ENCODE measurements at places on chromosomes 6 and 20.

DNA sequence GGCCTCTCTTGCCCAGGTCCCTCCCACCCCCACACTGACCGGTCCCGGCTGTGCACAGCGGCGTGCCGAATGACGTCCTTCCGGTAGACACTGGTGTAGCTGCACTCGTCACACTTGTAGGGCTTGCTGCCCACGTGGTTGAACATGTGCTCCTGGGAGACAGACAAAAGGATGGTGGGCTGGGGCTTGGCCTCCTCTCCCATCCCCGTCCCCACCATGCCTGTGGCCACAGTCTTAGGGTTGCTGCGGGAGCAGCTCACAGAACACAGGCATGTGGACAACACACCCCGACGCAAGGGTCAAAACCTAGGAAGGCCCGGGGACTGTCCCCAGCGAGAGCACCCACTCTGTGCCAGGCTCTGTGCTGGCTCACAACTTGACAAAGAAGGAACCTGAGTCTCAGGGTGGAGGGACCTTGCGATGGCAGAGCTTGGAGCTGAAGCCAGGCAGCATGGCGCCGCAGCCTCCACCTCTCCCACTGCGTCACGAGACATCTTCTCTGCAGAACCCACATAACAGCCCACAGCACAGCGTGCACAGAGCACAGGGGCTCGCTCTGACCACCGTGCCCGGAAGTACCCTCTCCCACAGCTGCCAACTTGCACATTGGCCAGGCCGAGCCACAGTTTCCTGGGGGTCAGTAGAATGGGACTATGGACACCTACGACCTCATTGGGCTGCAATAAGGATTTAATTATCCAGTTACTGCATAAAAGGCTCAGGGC, 9.8 kb downstream of the ZNF335 start:
- DNase-seq: no peak

GRCh38 chr6:142823256-142823902, 121.6 kb downstream of the HIVEP2 start:
- DNase-seq: no peak

DNA sequence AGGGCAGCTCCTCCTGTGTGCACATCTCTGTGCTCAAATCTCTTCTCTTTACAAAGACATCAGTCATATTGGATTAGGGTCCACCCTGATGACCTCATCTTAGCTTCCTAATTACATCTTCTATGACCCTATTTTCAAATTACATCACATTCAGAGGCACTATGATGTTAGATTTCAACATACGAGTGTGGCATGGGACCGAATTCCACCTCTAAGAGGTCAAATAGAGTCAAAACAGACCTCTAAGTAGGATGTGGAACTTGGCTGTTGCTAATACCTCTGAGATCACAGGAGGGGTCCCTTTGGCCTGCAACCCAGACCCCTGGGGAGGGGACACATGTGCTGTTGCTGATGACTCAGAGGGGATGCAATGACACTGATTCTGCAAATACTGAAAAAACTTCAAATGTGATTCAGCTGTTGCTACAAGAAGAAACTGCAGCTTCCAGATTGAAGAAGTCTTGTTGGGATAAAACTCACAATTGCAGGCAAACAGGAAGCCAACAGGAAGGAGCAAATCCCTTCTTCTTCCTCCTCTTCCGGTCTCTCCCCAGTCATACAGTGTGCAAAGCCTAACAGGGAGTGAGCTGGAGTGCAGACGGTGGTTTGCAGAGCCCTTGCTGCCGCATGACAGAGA, 216.2 kb downstream of the MYLK4 start:
- no peak for DNase-seq

GRCh38 chr20:46057856-46058598, 29.0 kb downstream of the SLC12A5 start:
- peak; percentile 11 for DNase-seq

- no peak for DNase-seq
Measured at GRCh38 chr6:157185986-157186385, 137.3 kb downstream of the TMEM242 start.

DNA sequence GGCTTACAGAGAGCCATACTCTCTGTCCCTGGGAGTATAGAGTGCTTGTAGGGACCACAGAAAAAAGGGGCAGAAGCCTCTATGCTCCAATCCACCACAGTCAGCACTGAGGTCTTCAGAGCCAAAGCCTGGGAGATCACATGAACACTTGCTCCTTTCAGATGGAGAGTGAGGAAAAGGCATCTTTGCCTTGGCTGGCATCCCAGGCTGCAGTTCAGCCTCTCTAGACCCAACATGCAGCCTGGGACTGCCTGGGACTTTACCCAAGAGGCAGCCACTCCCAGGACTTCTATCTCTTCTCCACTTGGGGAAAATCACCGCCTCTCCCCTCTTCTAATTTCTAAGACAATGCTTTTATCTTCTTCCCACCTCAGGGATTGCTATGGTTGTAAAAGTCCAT, 46.5 kb upstream of the MYLIP start:
- no peak for DNase-seq

DNA sequence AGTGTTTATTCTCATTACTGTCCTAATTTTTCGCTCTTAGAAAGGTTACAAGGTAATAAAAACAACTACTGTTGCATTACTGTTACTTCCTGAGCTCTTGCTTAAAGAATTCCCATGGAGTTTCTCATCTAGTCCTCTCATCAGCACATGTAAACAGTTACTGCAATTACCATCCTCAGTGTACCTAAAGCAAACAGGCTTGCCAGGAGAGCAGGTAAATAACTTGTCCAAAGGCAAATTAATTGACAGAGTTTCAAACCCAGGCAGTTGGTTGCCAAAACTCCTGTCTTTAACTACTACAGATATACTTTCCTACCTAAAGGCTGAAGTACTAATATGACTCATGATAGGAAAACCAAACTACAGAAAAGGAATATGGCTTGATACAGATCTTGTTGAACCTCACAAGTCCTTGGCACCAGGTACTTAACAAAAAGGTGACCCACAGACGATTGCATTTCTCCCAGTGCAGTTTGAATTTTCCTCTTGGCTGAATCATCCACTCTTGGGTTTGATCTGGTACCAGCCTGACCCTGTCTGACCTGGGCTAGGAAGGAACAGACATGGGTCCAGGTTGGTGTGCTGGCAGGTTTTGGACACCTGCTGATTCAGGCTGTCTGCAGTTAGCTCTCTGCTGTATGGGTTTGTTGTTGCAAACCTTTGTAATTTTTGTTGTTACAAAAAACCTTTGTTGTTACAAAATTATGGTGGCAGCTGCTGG, 153.0 kb downstream of the CFAP61 start:
- no peak for DNase-seq

DNA sequence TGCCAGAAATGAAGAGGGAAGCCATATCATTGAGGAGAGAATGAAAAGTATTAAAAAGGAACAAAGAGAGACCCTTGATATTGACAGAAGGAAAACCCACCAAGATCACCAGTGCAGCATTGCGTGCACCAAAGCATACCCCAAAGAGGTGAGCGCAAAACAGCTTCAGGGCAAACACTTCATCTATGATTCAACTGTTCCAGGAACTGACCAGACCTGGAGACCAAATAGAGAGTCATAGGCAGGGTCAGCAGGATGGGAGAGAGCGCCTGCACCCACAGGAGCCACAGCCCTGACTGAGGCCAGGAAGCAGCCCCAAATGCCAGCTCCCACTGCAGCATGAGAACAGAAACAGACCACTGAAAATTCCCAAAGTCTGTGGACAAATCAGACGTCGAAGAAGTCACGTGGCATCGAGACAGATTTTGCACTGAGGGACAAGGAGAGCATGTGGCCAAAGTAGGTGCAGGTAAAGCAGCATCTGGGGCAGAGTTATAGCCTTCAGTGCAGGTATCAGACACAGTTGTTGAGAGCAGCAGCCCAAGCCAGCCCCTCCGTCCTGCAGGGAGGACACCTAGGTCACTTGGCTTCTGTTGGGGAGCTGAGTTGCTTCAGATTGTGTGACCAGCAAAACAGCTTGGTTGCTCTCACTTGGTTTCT, 29.3 kb downstream of the CHRNA4 start:
- no peak for DNase-seq

DNA sequence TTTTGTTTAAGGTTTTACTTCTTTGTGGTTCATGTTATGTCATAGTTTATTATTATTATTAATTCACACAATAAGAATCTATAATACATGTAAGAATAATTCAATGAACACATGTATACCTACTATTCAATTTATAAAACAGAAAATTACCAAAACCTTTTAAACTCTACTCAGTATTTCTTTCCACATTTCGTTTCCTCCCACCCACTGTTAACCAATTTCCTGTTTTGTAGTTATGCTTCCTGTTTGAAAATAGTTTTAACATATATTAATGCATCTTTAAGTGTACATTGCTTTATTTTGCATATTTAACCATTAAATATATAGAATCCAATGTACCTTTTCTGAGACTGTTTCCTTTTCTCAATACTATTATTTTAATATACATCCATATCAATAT, 397.9 kb upstream of the SPTLC3 start:
- no peak for DNase-seq

DNA sequence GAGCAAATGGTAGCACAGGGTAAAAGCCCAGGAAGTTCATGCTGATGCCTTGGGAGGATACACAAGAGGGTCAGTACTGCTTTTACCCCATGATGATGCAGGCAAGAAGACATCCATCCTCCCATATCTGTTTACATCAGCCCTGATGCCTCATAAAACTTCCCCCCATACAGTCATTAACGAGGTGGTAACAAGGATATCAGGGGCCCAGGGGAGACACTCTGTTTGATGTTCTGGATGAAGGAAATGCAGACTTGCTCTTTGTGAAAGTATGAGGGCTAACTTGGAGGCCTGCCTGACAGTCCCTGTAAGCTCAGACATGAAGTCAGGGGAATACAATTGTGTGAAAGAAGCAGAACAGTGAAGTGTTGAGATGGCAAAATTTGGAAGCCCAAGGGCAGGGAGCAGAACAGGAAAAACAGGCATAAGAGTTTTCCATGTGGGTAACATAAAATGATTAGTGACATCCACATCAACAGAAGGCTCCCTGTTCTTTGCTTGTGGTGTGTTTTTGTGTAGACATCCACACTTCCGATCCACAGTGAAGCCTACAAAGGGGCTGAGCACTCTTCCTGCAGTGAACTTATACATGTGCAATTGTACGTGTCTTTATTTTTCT, 813.4 kb downstream of the MAFB start:
- DNase-seq: no peak

DNA sequence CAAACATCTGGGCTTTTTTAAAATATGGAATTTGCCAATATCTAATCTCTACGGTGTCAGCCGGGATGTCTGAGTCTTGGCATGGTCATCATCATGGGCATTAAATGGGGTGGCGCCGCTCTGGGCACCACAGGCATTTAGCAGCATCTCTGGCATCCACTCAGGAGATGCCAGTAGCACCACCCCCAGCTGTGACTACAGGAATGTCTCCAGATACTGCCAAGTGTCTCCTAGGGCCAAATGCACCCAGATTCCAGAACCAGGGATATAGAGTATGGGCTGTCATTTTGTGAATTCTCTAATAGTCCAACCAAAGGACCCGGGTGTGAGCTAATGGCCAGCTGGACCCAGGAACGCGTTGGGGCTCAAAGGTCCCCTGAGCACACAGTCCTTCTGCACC, 361.0 kb downstream of the TAF4 start:
- DNase-seq: no peak

DNA sequence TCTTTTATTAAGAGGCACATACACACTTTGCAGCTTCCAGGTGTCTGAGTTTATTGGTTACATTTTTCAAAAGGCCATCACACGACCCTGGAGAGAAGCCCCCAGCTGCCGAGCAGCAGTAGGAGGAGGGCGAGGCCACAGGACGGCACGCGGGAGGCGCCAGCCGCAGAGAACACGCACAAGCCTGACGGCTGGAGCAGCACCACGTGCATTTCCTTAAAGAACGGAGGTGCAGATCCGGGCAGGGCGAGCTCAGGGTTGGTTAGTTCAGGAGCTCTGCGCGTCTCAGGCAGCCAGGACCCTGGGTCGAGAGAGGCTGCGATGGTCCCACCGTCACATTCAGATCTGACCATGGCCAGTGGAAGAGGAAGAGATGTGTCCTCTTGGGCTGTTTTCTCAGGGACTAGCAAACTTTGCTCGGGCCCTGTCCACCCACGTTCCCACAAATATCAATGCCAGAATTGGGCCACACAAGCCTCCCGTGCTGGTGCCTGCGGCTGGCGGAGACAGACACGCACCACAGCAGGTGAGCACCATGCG, 121.4 kb upstream of the AFDN start:
- DNase-seq: no peak

DNA sequence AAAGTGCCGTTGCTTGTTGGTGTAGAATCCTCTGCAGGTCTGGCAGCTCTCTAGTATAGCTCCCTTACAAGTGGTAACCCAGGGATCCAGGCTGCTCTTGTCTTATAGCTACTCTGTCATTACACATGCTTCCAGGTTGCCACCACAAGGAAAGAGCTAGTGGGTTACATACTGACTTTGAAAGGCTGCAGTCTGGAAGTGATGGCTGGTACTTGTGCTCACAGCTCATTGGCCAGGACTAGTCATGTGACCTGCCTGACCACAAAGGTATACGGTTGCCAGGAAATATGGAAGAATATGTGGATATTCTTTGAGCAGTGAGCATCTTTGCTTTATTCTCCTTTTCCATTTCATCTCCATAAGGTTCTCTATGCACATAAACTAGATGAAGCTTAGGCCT, 46.0 kb downstream of the RREB1 start:
- DNase-seq: peak; percentile 34

GRCh38 chr6:128500014-128500413, 20.4 kb downstream of the PTPRK start:
- no peak for DNase-seq

- no peak for DNase-seq
Measured at GRCh38 chr20:5863040-5863833, 87.1 kb downstream of the TRMT6 start.

- peak; percentile 42 for DNase-seq
Measured at GRCh38 chr20:32535316-32535952, 49.7 kb downstream of the NOL4L start.

- no peak for DNase-seq
Measured at GRCh38 chr20:12504779-12505178, 504.0 kb upstream of the SPTLC3 start.

- DNase-seq: no peak
Measured at GRCh38 chr6:170100046-170100445, 190.8 kb downstream of the DLL1 start.

GRCh38 chr20:41004531-41005360, 23.9 kb upstream of the TOP1 start:
- no peak for DNase-seq

GRCh38 chr6:16419636-16420336, 181.4 kb downstream of the GMPR start:
- no peak for DNase-seq

GRCh38 chr6:128870746-128871145, 12.2 kb upstream of the LAMA2 start:
- DNase-seq: no peak
